Effector memory CD4-positive, alpha-beta T cell (primary cell): ENCODE measurements at places on chromosomes 1 and 21.

DNA sequence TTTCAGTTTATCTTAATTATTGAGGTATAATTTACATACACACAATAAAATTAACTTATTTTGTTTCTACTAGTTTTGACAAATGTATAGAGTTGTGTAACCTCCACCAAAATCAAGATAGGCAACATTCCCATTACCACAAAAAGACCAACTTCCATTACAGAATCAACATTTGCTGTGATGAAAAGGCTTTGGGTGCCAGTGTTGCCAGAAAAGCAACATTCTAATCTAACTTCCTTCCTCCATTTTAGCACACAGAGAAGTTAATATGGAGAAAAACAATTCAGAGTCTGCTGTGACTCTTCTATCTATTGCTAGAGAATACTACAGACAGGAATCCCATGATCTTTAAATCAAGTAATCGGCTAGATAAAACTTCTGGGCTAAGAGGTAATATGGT, 245.3 kb downstream of the RERE start:
- no peak for DNase-seq

GRCh38 chr1:104266612-104267011, 516.9 kb downstream of the AMY1C start:
- DNase-seq: no peak

DNA sequence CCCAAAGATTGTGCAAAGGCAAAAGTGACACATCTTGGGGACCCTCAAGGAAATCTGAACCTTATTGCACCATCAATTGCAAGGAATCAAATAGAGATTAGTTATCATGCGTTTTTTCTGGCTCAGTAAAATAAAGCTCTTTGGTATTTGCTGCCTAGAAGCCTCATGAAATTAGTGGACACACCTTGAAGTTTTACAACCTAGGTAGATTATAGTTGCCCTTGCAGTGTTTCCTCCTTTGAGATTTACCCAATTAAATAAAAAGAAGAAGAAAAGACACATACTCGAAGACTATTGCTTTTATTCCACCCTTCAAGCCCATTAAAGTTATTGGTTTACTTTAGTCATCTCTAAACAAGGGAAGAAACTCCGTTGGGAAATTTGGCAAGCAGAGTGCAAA, 70.0 kb downstream of the IL23R start:
- DNase-seq: no peak

GRCh38 chr1:225477296-225477911, 49.6 kb upstream of the LBR start:
- DNase-seq: no peak

GRCh38 chr1:236543065-236543669, 19.4 kb downstream of the LGALS8 start:
- DNase-seq: no peak

- DNase-seq: peak; percentile 1
Observed at GRCh38 chr1:125119024-125119441, 3934.3 kb downstream of the SRGAP2C start.

DNA sequence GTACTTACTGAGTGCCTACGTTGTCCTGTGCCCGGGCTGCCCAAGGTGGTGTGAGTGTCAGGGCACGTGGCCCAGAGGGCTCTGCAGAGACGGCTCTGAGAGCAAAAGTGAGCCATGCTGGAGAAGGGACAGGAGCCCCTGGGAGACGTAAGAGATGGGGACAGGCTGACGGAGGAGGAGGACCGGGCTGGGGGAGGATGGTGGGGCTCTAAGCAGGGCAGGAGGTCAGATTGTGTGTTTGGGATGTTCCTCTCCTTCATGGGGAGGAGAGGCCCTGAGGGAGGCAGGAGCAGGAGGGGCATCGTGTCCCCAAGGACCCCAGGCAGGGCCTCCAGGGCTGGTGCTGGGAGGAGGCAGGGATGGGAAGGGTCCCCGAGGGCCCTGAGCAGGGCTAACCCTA, 158.9 kb downstream of the PCBP3 start:
- DNase-seq: no peak

DNA sequence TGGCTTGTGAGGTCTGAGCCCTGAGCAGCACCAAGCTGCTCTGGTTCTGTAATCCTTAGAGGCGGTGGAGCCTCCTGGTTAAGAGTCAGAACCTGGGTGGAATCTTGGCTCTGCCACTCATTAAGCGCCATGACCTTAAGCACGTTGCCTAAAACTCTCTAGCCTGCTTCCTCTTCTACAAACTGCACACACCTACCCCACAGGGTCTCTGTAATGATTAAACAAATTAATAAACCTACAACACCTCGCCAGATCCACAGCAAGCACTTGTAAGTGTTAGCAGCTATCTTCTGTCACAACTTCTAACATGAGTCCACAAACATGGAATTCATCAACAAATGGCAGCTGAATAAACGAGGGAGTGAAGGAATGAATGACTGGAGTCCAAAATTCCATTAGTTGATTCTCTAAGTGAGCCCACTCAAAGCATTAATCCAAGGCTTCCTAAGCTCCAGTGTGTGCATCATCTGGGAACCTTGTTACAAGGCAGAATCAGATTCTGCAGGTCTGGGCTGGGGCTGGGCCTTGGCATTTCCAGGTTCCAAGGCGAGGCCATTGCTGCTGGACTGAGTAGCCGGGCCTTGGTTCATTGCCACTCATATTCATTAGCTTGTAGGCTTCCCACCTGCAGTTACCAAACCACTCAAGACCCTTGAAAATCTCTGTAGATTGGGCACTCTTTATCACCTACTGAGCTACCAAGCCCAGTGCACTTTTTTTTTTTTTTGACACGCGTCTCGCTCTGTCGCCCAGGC, 168.6 kb downstream of the HIVEP3 start:
- no peak for DNase-seq

GRCh38 chr1:21378705-21379494, 61.0 kb upstream of the NBPF3 start:
- no peak for DNase-seq

- DNase-seq: no peak
Observed at GRCh38 chr1:221778535-221779142, 36.8 kb upstream of the DUSP10 start.

- DNase-seq: no peak
Observed at GRCh38 chr1:36988741-36989193, 45.5 kb downstream of the GRIK3 start.

DNA sequence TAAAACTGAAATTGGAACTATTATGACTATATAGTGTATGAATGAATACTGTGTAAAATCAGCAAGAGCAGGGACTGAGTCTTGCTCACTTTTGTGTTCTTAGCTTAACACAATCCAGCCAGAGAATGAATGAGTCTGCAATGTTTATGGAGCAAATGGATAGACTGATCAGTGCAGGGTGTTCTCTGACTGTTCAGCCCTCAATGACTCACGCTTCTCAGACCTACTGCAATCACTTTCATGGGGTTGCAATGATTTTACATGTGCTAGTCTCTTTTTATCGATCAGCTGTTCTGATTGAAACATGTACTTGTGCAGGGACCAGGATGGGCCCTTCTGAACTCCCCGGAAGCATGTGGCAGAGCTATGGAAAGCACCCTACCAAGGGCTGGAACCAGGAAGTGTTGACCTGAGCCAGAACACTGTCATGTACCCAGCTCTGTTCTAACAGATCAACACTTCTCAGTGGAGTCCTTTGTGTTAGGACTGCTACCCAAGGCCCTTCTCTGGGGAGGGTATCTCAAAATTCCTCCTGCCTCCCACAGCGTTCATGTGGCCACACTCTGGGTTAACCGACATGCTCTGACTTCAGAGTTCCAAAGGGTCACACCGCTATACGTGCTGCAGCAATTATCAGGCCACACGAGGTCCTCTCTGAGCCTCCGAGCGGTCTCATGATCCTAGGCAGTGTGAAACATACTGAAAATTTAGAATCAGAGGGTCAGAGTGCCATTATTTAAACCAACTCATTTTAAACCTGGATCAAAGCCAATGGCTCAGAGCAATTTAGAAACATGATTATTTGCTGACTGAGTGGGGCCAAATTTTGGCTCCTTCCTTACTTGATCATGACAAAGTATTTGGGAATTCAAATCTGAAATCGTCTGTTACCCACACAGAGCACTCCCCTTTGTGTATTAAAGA, 35.2 kb downstream of the GRIK1 start:
- no peak for DNase-seq

GRCh38 chr1:168607872-168608428, 31.5 kb downstream of the XCL1 start:
- no peak for DNase-seq

- DNase-seq: no peak
Observed at GRCh38 chr21:38440746-38441145, 57.5 kb downstream of the ERG start.

DNA sequence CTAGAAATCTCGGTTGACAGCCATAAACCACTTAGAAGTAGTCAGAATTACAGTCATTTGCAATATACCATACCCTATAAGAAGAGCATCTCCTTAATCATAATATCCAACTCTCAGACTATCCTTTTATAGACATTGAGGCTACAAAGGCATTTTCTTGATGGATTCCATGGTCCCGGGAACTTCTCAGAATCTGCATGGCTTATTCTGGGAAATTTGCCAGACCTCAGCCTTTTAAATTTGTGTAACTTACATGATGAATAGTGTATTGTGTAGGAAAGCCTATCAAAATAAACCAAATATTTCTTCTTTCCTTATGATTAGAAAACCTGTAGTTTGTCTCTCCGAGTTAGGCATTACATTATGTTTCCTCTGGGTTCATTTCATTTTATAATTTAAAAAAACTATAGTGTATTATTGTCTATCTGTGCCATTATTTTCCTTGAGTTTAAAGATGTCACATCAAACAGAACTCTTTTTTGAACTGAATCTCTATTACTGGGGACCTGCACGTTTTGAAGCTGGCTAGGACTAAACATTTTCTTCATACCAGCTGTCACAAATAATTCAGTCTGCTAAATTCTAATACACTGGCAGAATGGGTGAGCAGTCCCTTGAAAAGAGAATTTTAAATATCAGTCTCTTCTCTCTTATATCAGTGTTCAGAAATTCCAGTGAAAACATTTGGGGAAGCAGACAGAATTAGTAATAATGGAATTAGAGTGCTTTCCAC, 102.9 kb downstream of the GABPA start:
- DNase-seq: no peak

- no peak for DNase-seq
Observed at GRCh38 chr21:37587635-37588177, 221.1 kb downstream of the DYRK1A start.

DNA sequence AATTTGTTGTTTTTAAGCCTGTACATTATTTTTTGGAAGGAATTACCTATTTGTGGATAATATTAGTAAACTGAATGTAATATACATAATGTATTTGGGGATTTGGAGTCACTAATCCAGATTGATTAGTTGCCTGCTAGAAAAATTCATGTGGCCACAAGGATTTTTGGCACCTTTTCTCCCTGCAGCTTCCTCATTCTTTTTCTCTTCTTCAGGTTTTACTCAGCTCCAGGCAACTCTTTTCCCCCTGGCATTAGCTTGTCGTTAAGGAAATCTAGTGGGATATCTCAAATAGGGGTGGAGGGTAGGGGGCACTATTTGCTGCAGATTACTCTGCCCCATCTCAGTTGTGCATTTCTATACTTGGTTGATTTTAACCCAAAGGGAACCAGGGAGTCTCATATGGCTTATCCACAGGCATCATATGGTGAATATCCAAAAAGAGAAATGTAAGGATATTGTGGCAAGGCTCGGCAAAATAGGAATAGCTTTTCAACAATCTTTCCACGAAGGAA, 203.1 kb downstream of the NFIA start:
- DNase-seq: no peak

- DNase-seq: no peak
Observed at GRCh38 chr21:34688145-34688544, 19.4 kb downstream of the CLIC6 start.

DNA sequence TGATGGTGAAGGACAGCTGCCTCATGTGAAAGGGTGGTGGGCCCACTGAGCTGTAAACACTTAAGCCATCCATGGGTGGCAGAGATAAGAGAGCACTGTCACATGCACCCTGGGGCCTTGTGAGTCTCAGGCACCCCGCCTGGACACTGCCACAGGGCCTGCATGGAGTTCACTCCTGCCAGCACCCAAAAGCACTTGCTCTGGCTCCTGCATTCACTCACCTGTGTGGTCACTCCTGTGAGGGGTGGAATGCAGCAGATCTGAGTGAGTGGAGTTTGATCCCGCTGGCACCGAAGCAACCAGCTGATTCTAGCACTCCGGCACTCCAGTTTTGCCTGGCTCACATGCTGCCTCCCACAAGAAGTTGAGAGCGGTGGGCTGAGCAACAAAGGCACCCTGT, 1142.1 kb upstream of the PRMT6 start:
- DNase-seq: no peak
